Umbilical cord (tissue), 2 donors: ENCODE measurements at places on chromosomes 6 and 20. TPM values are rescaled to one million over a fixed set of nuclear protein-coding genes. Genes with fewer than 3 reads are reported as not detected.

TGM3 gene
- not detected for total RNA-seq

FILIP1 gene
- total RNA-seq = 79.2 TPM

CGAS gene
- 13.0 TPM for total RNA-seq

SIRPB2 gene
- total RNA-seq = 16.9 TPM

SNAI1 gene
- total RNA-seq = not detected

TFAP2C gene
- 6.7 TPM for total RNA-seq
